ENCODE measurements at places on chromosomes 6 and 20.

DNA sequence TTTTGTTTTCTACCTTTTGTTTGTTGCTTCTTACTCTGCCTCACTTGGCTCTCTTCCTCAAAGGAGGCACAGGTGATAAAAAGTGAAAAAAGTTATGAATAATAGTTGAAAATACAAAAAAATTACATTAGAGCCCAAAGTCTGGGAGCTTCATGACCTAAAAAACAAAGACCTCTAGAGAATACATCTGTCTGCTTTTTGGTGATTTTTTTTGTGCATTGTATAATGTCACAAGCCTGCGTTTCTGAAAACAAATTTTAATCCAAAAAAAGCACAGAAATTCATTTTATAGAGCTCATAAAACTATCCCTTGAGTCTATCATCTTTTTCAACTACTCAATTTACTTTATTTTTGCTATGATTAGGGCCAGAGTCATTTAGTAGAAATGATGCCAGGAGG is 41.4 kb upstream of the ARHGAP18 start:
- no peak for DNase-seq

- no peak for DNase-seq
Observed at GRCh38 chr20:16747291-16747811, 807 bp upstream of the OTOR start.

- no peak for DNase-seq
Observed at GRCh38 chr6:145904391-145904790, 59.8 kb downstream of the SHPRH start.

DNA sequence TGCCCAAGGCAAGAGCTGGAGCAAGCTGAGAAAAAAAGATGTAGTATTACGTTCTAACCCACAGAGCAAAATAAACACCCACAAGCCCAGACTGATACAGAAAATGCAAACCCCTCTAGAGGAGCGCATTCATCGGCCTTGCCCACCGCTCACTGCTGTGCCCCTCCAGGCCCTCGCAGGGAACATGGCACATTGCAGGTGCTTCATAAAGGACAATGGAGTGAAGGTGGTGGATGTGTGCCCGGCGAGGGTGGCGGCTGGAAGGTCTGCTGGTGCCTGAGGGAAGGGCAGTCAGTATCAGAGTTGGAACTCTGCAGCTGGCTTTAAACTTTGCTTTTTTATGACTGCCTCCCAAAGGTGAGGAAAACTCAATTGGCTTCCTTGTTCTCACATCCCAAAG is 18.5 kb upstream of the IRF4 start:
- no peak for DNase-seq
